ENCODE measurements at places on chromosomes 12 and 14.
A peak's percentile ranks its signal among the peaks of the same experiment; 100 is the strongest.

- peak overlapping the region; percentile 77 for H3K27ac ChIP-seq
- H3K27me3 ChIP-seq, result no peaks in the 10 kb centered on the region
- H3K36me3 ChIP-seq, result peaks cover 56% of the 10 kb centered on the region
- no peak for DNase-seq
Measured at GRCh38 chr12:120257041-120257821, 8.3 kb downstream of the PXN start.

DNA sequence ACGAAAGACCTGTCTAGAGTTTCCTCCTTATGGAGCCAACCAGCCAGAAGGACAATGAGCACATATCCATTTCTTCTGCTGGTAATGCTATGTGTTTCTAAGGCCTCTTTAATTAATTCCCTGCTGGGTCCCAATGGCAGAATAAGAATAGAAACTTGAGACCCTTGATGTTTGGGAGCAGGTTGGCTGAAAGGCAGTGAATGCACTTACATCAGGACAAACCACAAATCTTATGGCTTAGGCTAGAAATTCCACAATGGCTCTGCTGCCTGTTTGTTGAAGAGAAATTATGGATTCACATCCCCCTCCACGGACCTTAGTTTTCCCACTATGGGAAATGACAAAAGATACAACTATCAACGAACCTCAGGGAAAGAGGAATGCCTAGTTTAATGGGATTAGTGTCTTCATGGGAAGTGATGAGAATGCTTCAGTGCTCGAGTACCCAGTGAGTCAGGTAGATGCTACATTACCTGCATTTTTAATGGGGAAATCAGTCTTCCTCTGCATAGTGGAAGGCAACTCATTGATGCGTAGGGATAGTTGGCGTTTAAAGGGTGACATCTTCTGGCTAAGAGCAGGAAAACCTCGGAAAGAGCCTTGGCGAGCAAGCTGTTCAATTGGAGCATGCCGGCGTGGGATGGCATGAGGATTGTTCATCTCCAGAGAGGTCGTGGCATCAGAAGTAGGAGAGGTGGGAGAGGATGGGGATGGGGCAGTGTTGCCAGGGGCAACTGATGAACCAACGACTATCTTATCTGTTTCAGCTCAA is 46.5 kb downstream of the PAPLN start:
- peaks cover 10% of the 10 kb centered on the region for H3K4me1 ChIP-seq
- H3K36me3 ChIP-seq, result peaks cover 42% of the 10 kb centered on the region
- no peak for DNase-seq
- H3K27me3 ChIP-seq, result no peaks in the 10 kb centered on the region

GRCh38 chr12:82651489-82651888 is 35.2 kb upstream of the TMTC2 start:
- peaks cover 9% of the 10 kb centered on the region for H3K4me1 ChIP-seq
- no peaks in the 10 kb centered on the region for H3K27me3 ChIP-seq
- H3K4me3 ChIP-seq, result no peak overlapping the region
- no peak for DNase-seq
- no peak overlapping the region for H3K27ac ChIP-seq
- no peaks in the 10 kb centered on the region for H3K36me3 ChIP-seq

- no peak overlapping the region for H3K4me3 ChIP-seq
- DNase-seq, result no peak
- H3K36me3 ChIP-seq, result peaks cover 4% of the 10 kb centered on the region
- no peak overlapping the region for H3K27ac ChIP-seq
Measured at GRCh38 chr14:95275494-95275893, 44.2 kb downstream of the CLMN start.

GRCh38 chr14:23588884-23589598 is 10.5 kb upstream of the JPH4 start:
- DNase-seq, result peak; percentile 85
- H3K4me1 ChIP-seq, result no peaks in the 10 kb centered on the region
- H3K36me3 ChIP-seq, result no peaks in the 10 kb centered on the region
- H3K27me3 ChIP-seq, result peaks cover 29% of the 10 kb centered on the region
- no peak overlapping the region for H3K4me3 ChIP-seq
- H3K27ac ChIP-seq, result no peak overlapping the region

- H3K27ac ChIP-seq, result no peak overlapping the region
- H3K4me3 ChIP-seq, result no peak overlapping the region
- no peaks in the 10 kb centered on the region for H3K36me3 ChIP-seq
- no peaks in the 10 kb centered on the region for H3K4me1 ChIP-seq
Measured at GRCh38 chr12:131167334-131167733, 213.6 kb downstream of the ADGRD1 start.

DNA sequence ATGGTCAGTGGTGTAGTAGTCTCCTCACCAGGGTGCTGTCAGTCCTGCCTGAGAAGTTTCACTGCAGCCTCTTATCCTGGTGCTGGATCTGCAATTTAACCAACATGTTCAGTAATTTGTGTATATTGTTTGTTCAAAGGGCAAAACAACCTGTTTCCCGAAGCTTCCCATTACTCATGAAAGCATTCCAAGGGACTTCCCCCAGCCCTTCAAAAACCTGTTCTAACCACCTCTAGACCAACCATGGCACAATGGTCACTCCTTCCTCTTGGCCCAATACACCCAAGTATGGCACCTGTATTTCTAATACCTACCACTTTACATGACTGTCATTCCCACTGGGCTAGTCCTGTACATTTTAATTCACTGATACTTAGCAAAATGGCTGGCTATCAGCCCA is 12.1 kb downstream of the CKAP4 start:
- H3K27ac ChIP-seq, result no peak overlapping the region
- peaks cover 9% of the 10 kb centered on the region for H3K27me3 ChIP-seq
- H3K4me1 ChIP-seq, result no peaks in the 10 kb centered on the region
- H3K4me3 ChIP-seq, result no peak overlapping the region
- H3K36me3 ChIP-seq, result no peaks in the 10 kb centered on the region

DNA sequence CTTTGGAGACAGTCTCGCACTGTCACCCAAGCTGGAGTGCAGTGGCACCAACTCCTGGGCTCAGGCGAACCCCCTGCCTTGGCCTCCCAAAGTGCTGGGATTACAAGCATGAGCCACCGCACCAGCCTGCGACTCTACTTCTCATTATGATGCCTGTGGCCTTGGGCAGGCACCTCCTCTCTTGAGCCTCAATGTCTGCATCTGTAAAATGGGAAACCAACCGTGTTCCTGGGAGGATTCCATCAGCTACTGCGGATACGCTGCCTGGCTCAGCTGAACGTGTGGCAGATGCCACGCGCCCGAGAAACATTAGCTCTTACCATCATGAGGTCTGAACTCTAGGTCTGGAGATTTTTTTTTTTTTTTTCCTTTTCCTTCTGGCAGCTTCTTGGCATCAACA is 5.8 kb downstream of the TESC start:
- peaks cover 12% of the 10 kb centered on the region for H3K4me1 ChIP-seq
- no peak overlapping the region for H3K4me3 ChIP-seq
- peaks cover 66% of the 10 kb centered on the region for H3K27me3 ChIP-seq
- no peaks in the 10 kb centered on the region for H3K36me3 ChIP-seq
- no peak for DNase-seq

DNA sequence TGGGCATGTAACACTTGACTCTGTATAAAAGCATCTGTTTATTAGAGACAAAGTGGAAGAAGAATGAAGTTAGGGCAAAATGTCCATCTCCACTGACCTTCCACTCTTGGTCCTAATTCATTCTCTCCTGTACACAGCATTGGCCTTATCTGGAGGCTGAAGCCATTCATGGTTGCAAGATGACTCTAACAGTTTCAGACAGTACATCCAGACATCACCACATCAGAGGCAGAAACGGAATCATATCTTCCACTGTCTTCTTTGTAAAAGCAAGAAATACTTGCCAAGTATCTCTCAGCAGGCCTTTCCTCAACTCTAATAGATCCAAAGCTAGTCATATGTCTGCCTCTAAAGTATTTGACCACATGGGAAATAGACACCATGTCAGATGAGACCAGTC is 41.1 kb downstream of the PTHLH start:
- no peak for DNase-seq
- H3K27ac ChIP-seq, result no peak overlapping the region
- no peaks in the 10 kb centered on the region for H3K4me1 ChIP-seq
- no peak overlapping the region for H3K4me3 ChIP-seq
- peaks cover 16% of the 10 kb centered on the region for H3K27me3 ChIP-seq

GRCh38 chr14:36207500-36207899 is 31.0 kb upstream of the PTCSC3 start:
- no peaks in the 10 kb centered on the region for H3K27me3 ChIP-seq
- no peaks in the 10 kb centered on the region for H3K36me3 ChIP-seq
- H3K4me1 ChIP-seq, result no peaks in the 10 kb centered on the region
- no peak overlapping the region for H3K27ac ChIP-seq
- H3K4me3 ChIP-seq, result no peak overlapping the region

Measured in activated naive CD4-positive, alpha-beta T cell treated with anti-CD3 and anti-CD28 coated beads, Interleukin-2, amount 10 ng/mL, durations not matched to agents 7 days and 5 days (primary cell).